Left renal pelvis (tissue), 4 donors: ENCODE measurements at places on chromosomes 12 and 14.

- DNase-seq, result no peak
Observed at GRCh38 chr12:132491761-132492378, 1.9 kb downstream of the FBRSL1 start.

DNA sequence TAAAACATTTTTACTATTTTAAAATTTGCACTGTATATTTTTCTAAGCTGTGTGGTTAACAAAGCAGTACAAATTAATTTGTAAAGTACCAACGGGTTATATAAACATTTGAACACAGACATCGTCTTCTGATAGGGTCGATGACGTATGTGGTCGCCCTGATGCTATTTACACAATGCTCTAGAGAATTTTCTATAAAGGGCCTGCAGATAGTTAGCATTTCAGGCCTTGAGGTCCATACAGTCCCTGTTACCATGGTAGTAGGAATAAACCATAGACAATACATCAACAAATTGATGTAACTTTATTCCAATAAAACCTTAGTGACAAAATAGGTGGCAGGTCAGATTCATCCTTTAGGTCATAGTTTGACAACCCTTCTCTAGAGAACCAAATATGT, 25.7 kb upstream of the PDZRN4 start:
- no peak for DNase-seq

GRCh38 chr12:31308116-31308515, 17.8 kb downstream of the SINHCAF start:
- no peak for DNase-seq

DNA sequence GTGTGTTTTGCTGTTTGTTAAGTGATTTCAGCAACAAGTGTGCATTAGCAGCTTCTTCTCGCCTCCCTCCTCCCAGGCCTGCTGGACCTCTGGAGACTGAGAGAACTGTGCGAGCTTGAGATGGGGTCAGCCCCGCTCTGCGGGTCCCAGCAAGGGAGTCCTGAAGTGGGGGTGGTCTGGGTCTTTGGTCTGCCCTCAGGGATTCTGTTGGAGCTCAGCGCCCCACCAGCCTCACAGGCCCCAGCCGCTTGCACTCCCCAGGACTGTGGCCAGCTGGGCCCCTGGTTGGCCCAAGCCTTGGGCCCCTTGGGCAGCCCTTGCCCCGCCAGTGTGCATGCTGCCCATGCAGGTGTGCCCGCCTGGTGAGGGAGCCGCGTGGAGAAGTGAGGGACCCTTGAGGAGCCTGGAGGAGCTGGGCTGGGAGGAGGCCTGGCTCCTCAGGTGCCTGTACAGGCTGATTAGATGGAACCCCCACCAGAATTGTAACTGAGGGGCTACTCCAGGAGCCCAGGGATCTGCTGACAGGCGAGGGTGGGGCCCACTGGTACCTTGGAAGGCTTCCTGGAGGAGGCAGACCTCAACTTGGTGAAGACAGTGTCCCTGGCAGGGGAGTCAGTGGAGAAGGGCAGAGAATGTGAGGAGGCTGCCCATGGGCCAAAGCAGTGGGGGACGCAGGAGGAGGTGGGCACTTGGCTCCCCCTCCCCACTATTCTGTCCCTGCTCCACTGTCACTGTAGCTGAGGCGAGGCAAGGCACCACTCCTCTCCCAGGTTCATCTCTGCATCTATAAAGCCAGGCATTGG, 56.7 kb downstream of the BEGAIN start:
- no peak for DNase-seq
